ENCODE measurements at places on chromosomes 16 and 17.

DNA sequence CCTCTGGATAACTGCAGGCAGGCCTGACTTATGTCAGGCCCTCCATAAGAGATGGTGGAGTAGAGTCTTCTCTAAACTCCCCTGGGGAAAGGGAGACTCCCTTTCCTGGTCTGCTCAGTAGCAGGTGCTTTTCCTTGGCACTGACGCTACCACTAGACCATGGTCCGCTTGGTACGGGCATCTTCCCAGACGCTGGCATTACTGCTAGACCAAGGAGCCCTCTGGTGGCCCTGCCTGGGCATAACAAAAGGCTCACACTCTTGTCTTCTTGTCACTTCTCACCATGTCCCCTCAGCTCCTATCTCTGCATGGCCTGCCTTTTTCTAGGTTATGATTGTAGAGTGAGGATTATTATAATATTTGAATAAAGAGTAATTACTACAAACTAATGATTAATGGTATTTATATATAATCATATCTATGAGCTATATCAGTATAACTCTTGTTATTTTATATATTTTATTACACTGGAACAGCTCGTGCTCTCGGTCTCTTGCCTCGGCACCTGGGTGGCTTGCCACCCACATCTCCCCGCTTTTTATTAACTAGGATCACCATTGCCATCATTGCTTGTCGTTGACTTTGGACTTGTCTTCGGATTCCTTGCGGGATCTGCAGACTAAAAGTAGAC is 59.8 kb upstream of the ARL4D start:
- peak; percentile 50 for DNase-seq

DNA sequence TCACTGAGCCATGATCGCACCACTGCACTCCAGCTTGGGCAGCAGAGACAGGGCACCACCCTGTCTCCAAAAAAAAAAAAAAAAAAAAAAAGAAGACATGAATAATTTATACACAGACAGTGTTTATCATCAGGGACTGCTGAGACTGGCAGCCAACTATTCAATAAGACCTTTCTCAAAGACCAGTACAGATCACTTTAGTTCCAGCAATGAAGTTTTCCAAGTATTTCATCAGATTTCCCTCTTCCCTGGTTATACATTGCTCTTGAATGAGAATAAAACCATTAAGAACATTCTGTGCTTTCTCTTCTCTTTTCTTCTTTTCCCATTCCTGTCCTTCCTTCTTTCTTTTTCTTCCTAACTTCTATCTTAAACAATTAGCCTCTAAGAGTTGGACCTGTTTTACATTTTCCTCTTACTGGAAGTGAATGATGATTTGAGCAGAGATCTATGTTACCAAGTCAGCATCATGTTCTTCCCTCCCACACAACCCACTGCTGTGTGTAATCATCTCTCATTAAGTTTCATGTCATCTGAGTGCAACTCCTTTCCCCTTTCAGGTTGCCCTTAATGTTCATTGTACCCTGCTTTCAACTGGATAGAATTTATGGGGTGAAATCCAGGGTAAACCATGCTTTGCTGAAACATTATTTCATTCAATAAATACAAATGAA is 35.9 kb upstream of the SMIM36 start:
- DNase-seq = no peak

GRCh38 chr17:2794111-2794803 is 2.0 kb upstream of the RAP1GAP2 start:
- DNase-seq = no peak

DNA sequence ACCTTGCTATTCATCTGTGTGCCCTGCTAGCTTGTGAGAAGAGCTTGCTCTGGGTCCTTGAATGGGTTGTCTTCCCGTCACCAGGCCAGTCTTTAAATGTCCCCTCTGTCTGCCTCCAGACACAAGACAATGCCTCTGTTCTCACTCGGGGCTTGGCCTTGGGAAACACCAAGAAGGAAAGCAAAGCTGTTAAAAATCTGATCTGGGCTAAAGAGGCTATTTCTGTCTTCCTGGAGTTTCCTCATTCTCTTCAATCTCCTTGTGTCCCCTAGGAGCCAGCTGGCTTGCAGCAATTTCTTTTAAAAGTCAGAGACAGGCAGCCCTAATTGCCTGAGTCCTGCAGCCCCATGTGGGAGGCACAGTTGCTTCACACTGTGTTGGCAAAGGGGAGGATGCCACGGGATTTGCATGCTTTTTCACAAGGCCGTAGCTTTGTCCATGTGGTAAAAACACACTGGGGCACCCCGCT is 2.5 kb downstream of the DNAI2 start:
- no peak for DNase-seq

- DNase-seq = no peak
Observed at GRCh38 chr17:58052407-58052806, 30.8 kb upstream of the DYNLL2 start.

- DNase-seq = no peak
Observed at GRCh38 chr17:4738136-4739121, 1.2 kb upstream of the ZMYND15 start.

DNA sequence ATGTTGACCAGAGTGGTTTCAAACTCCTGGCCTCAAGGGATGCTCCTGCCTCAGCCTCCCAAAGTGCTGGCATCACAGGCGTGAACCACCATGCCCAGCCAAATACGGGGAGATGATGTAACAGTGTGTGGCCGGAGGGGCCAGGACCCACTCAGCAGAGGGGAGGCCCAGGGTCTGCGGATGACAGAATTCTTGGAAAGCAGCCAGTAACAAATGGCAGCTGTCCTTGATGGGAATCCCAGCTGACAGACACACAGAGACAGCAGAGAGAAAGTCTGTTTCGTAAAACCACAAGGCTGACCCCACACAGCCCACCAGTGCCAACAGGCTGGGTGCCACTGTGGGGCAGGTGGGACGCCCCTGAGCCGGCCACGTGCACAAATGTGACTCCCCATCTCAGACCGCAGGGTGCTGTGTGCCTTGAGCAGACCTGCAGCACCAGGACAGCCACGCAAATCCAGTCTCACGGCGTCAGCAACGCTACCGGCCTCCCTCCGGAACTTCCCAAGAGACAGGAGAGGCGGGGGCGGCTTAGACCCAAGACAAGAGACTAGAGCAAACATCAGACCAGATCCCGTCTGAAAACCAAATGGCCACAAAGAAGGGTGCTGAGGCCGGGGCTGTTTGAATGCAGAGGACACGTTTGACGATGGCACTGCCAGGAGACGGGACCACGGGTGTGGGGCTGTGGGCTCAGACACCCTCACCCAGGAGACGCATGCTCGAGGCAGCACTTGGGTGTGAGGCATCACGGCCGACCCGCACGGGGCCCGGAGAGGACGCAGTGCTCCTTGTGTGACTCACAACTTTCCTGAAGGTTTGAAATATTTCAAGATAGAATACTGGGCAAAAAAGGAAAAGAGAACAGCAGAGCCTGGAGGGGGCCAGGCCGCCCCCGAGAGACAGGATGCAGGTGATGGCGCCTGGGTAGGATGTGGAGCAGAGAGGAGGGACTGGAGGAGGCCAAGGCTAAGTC is 24.6 kb downstream of the CTU2 start:
- no peak for DNase-seq

GRCh38 chr16:57600952-57601580 is 27.4 kb upstream of the ADGRG1 start:
- no peak for DNase-seq
